ENCODE measurements at places on chromosomes 1 and 21. TPM values are rescaled to one million over a fixed set of nuclear protein-coding genes. Genes with fewer than 3 reads are reported as not detected.

Gene NKAIN1
- total RNA-seq: not detected

DNA sequence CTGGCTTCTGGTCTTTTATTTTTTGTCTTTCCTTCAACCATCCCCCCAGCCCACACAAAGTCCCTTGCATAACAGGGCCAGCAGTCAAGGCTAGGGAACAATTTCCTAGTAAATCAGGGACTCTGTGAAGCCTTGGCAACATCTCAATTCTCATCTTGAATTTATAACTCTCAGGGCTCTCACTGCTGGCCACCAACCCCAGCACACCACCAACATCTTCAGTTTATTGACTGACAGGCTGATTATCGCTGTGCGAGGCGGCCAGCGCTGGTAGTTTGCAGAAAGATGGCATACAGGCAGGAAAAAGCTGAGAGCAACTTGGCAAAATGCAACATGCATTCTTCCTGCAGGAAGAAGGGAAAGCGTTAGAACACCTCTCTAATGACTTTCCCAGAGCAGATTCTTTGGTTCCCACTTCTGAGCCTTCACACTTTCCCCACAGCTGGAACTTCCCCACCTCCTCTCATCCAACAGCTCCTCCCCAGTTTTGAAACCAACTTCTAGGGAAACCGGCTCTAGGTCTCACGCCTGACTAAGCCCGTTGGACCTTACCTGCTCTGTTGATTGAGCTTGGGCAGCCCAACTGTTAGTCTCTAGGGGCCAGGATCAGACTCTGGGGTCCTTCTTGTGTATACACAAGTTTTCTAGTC lies 26.3 kb upstream of the CSF1 start:
- H3K4me3 ChIP-seq: no peak overlapping the region
- H3K27ac ChIP-seq: no peak overlapping the region
- peaks cover 2% of the 10 kb centered on the region for H3K4me1 ChIP-seq
- H3K36me3 ChIP-seq: no peaks in the 10 kb centered on the region
- no peak for DNase-seq

Gene TRAF3IP3
- total RNA-seq: 470 TPM

DNA sequence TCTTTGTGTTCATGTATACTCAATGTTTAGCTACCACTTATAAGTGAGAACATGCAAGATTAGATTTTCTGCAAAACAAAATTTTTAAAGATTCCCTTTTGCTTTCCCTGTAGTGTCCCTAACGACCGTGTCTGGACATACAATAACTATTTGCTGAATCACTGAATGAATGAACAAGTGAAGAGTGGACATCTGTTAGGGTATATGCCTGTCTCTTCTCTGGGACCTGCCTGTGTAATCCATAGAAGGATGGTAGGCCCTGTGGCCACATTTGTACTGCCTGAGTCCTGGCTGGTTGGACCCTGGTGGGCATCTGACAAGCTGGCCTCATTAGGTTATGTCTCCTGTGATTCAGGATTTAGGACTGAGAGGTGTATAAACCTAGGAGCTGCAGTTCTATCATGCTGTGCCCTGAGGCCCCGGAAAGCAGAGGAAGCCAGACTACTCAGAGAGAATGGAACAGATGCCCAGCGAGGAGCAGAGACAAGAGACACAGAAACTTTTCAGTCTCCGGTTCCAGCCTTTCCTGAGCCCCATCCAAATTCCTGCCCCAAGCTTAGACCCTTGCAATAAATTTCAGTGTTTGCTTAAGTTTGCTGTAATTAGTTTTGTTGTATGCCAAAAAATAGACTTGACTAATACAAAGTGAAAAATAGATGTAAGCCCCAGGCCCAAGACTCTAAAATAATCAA lies 7.5 kb upstream of the NCF2 start:
- H3K27me3 ChIP-seq: no peaks in the 10 kb centered on the region
- no peaks in the 10 kb centered on the region for H3K36me3 ChIP-seq
- no peak for DNase-seq
- H3K4me1 ChIP-seq: no peaks in the 10 kb centered on the region
- no peak overlapping the region for H3K4me3 ChIP-seq

Measured in CD4-positive, CD25-positive, alpha-beta regulatory T cell (primary cell).